ENCODE measurements at places on chromosomes 2 and 18. TPM values are rescaled to one million over a fixed set of nuclear protein-coding genes. Genes with fewer than 3 reads are reported as not detected.

The ERICH2 gene
- not detected for total RNA-seq

The SERPINE2 gene
- 153 TPM for total RNA-seq

The AQP12B gene
- 0.04 TPM for total RNA-seq

The TFPI gene
- 122 TPM for total RNA-seq

The CABYR gene
- total RNA-seq = 5.3 TPM

The DSG2 gene
- total RNA-seq = 98.1 TPM

DNA sequence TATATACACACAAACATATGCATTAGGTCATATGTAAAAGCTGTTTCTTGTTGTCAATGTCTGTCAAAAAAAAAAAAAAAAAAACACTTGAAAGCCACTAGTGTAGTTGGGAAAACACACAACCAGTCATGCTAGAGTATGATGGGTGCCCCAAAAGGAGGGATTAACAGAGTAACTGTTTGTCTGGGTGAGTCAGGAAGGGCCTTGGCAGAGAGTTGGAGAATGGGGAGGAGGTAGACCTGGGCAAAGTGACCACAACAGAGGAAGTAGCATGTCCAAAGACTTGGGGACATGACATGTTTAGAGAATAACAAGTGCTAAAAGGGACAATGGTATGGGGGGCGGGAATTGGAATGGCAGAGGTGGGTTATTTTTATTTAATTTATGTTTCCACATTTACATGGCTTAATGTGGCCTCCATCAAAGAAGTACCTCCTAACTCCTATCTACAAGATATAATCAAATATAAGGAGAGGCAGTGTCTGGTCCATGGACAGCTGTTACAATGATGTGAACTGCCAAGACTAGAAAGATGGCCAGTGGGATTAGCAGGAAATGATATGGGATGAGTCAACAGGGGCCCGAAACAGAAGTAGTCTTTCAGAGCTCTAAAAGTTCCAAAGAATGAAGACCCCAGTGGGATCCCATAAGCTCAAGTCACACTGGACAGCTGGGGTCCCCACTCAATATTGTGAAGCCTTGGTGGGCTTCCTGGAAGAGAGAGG is 99.9 kb upstream of the ZFP36L2 start:
- H3K4me3 ChIP-seq = no peak overlapping the region
- no peaks in the 10 kb centered on the region for H3K27me3 ChIP-seq
- H3K27ac ChIP-seq = no peak overlapping the region
- no peak for DNase-seq
- H3K4me1 ChIP-seq = peaks cover 21% of the 10 kb centered on the region
- H3K36me3 ChIP-seq = no peaks in the 10 kb centered on the region

GRCh38 chr18:68282232-68282631 is 432.7 kb downstream of the TMX3 start:
- no peaks in the 10 kb centered on the region for H3K4me1 ChIP-seq
- no peak for DNase-seq
- no peak overlapping the region for H3K27ac ChIP-seq
- H3K4me3 ChIP-seq = no peak overlapping the region

- H3K27ac ChIP-seq = no peak overlapping the region
- H3K4me1 ChIP-seq = no peaks in the 10 kb centered on the region
- H3K27me3 ChIP-seq = no peaks in the 10 kb centered on the region
- H3K4me3 ChIP-seq = no peak overlapping the region
Measured at GRCh38 chr18:13418013-13418710, 199.6 kb downstream of the LDLRAD4 start.

DNA sequence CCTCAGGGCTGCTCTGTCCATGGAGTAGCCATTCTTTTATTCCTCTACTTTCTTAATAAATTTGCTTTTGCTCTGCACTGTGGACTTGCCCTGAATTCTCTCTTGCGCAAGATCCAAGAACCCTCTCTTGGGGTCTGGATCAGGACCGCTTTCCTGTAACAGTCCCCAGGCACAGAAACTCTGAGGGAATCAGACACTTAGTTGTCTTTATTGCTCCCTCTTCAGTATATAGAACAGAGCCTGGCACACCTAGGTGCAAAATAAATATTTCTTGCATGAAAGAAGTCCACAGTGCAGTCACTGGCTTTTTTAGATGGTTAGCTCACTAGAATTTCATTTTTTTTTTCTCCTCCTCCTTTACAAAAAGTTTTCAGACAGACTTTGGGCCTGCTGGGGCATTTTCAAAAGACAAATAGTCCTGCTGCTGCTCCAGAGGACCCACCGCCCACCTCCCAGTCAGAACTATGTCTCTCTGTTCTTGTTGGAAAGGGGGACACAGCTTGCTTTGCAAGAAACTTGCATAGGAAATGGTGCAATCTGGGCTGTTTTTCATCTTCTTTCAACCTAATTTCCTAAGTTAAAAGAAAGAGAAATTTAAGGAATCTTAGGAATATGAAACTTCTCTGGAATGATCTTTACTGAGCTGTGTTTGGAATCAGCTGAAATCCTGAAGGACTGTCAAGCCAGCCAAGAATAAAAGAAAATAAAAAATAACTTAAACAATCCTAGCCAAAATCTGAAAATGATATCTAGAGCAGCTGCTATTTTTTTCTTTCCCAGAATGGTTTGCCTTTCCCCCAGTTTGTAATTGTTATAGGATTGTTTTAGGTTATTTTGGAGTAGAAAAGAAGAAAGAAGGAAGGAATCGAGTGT is 31.7 kb upstream of the MAP4K3 start:
- H3K4me1 ChIP-seq = peaks cover 29% of the 10 kb centered on the region
- peak overlapping the region; percentile 77 for H3K27ac ChIP-seq
- no peak overlapping the region for H3K4me3 ChIP-seq
- DNase-seq = no peak

DNA sequence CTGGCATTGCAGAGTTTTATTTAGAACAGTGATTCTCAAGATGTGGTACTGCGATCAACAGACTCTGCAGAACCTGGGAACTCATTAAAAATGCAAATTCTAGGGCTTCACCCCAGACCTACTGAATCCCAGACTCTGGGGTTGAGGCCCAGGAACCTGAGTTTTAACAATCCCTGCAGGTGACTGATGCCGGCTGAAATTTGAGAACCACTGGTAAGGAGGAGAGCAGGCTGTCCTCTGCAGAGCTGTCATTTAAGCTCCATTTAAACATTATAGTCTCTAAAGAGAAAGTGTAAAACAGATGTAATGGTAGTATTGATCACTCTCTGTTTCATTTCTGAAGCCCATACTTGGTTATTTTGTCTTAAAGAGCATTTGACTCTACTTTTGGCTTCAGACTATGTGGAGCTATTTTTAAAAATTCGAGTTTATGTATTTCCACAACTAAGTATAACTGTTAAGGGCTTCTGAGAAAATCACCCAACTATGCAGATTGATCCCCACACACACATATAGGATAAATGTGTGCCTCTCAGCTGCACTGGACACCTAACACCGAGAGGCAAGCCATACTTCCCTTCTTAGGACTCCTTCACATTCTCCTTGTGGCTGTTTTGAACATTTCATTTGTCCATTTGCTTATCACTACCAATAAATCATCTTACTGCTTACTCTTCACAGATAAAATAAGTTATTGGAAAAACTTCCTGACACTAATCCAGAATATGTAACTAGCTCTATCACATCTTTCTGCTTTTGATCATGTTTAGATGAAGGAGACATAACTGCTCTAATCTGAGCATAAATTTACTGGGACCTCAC is 487.5 kb downstream of the DLGAP1 start:
- H3K4me1 ChIP-seq = no peaks in the 10 kb centered on the region
- H3K27ac ChIP-seq = no peak overlapping the region
- no peak for DNase-seq
- no peaks in the 10 kb centered on the region for H3K36me3 ChIP-seq
- H3K27me3 ChIP-seq = no peaks in the 10 kb centered on the region

GRCh38 chr2:224893848-224894247 is 148.4 kb downstream of the DOCK10 start:
- H3K4me3 ChIP-seq = no peak overlapping the region
- no peak overlapping the region for H3K27ac ChIP-seq
- no peaks in the 10 kb centered on the region for H3K4me1 ChIP-seq
- DNase-seq = no peak
- no peaks in the 10 kb centered on the region for H3K27me3 ChIP-seq
- H3K36me3 ChIP-seq = no peaks in the 10 kb centered on the region

- H3K4me1 ChIP-seq = peaks cover 12% of the 10 kb centered on the region
- no peaks in the 10 kb centered on the region for H3K36me3 ChIP-seq
- DNase-seq = no peak
- no peaks in the 10 kb centered on the region for H3K27me3 ChIP-seq
- no peak overlapping the region for H3K27ac ChIP-seq
Measured at GRCh38 chr2:174768557-174768956, 4.3 kb upstream of the CHRNA1 start.

GRCh38 chr18:8945514-8945913 is 157.0 kb upstream of the NDUFV2 start:
- peaks cover 8% of the 10 kb centered on the region for H3K4me1 ChIP-seq
- H3K27me3 ChIP-seq = no peaks in the 10 kb centered on the region
- H3K36me3 ChIP-seq = no peaks in the 10 kb centered on the region
- H3K4me3 ChIP-seq = no peak overlapping the region

GRCh38 chr2:60337142-60337497 is 216.3 kb downstream of the BCL11A start:
- H3K4me3 ChIP-seq = no peak overlapping the region
- H3K27ac ChIP-seq = no peak overlapping the region
- no peaks in the 10 kb centered on the region for H3K36me3 ChIP-seq
- H3K27me3 ChIP-seq = no peaks in the 10 kb centered on the region

DNA sequence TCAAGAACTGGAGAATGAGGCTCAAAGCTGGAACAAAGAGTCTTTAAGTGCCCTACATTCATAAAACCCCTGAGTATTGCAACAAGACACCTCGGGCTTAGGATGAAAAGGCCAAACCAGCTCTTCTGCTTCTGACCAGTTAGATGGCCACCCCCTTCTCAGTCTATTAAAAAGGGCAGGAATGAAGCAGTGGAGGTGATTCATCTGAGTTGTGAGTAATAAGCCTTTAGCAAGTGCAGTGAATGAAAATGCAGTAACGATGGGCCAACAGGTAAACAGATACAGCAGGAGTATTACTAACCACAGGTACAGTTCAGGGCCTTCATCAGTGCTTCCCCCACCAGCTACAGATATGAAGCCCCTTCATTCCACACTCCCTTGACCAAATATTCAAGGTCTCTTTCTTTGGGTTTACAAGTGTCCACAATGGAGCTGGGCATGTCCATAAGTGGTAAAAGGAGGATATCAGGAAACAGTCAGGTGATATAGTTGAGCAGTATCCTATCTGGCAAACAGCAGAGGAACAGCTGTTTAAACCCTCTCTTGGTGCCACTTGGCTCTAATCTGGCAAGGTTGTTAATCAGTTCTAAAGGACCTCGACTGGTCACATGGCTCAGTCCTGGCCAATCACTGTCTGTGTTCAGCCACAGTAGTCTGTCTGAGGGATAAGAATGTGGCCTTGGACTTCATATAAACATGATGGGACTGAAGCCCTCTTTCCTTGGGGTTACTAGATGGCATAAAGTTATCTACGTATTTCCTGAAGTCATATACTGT is 17.8 kb downstream of the SERPINB13 start:
- no peaks in the 10 kb centered on the region for H3K27me3 ChIP-seq
- no peak for DNase-seq
- no peak overlapping the region for H3K4me3 ChIP-seq
- no peaks in the 10 kb centered on the region for H3K36me3 ChIP-seq
- no peak overlapping the region for H3K27ac ChIP-seq

GRCh38 chr2:224041554-224041953 is 2.5 kb upstream of the SERPINE2 start:
- H3K4me1 ChIP-seq = peaks cover 5% of the 10 kb centered on the region
- H3K27me3 ChIP-seq = peaks cover 40% of the 10 kb centered on the region
- H3K36me3 ChIP-seq = no peaks in the 10 kb centered on the region

DNA sequence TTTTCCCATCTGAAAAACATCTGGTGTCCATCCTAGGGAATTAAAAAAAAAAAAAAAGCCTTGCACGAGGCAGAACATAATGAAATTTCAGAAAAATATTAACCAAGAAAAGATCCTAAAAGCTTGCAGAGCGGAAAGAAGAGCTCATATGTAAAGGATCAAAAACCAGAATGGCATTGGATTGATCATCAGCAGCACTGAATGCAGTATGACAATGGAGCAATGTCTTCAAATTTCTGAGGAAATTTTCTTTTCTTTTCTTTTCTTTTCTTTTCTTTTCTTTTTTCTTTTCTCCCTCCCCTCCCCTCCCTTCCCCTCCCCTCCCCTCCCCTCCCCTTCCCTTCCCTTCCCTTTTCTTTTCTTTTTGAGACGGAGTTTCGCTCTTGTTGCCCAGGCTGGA is 21.3 kb upstream of the FAM117B start:
- H3K36me3 ChIP-seq = no peaks in the 10 kb centered on the region
- peaks cover 2% of the 10 kb centered on the region for H3K4me1 ChIP-seq
- H3K27ac ChIP-seq = no peak overlapping the region
- no peak overlapping the region for H3K4me3 ChIP-seq
- no peak for DNase-seq

DNA sequence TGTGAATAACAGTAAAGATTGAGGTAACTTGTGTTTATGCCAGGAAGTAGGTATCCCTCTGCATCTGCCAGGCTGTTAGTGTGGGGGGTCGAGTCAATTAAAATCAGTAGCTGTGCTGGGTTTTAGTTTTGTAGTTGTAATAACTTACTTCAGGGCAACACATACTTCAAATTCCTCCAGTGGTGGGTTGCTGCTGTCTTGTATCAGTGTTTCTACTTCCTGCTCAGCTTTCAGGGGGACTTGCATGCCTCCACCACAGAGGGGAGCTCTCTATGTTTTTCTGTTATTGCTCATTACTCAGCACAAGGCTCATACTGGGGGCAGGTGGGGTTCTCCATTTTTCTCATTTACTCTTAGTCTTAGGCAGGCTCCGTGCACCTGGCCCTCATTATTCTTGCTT is 136.8 kb downstream of the CAPN13 start:
- H3K27me3 ChIP-seq = no peaks in the 10 kb centered on the region
- DNase-seq = no peak
- H3K4me1 ChIP-seq = no peaks in the 10 kb centered on the region
- no peak overlapping the region for H3K4me3 ChIP-seq
- no peak overlapping the region for H3K27ac ChIP-seq

- H3K4me1 ChIP-seq = peaks cover 18% of the 10 kb centered on the region
- no peak overlapping the region for H3K27ac ChIP-seq
- DNase-seq = no peak
- no peak overlapping the region for H3K4me3 ChIP-seq
- no peaks in the 10 kb centered on the region for H3K36me3 ChIP-seq
Measured at GRCh38 chr2:19300961-19301360, 57.5 kb downstream of the OSR1 start.

DNA sequence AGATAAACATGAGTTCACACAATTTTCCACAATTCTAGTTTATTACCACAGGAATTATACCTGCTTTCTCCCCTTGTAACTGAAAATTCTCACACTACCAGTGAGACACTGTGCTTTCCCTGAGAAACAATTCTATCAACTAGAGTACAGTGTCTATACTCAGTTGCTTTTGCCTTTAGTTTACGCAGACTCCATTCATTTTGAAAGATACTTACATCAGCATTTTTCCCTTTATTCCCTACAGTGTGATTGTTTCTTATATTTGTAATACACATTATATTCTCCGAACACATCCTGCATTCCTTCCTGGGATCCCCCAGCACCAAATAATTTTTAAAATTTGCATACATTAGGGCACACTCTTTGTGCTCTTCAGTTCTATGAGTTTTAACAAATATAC is 1455.5 kb downstream of the SUCLG1 start:
- no peaks in the 10 kb centered on the region for H3K4me1 ChIP-seq
- no peak overlapping the region for H3K4me3 ChIP-seq
- no peaks in the 10 kb centered on the region for H3K27me3 ChIP-seq
- no peak overlapping the region for H3K27ac ChIP-seq
- H3K36me3 ChIP-seq = no peaks in the 10 kb centered on the region
- no peak for DNase-seq

All from hepatocyte (in vitro differentiated cells).